ENCODE measurements at places on chromosomes 12 and 14.

DNA sequence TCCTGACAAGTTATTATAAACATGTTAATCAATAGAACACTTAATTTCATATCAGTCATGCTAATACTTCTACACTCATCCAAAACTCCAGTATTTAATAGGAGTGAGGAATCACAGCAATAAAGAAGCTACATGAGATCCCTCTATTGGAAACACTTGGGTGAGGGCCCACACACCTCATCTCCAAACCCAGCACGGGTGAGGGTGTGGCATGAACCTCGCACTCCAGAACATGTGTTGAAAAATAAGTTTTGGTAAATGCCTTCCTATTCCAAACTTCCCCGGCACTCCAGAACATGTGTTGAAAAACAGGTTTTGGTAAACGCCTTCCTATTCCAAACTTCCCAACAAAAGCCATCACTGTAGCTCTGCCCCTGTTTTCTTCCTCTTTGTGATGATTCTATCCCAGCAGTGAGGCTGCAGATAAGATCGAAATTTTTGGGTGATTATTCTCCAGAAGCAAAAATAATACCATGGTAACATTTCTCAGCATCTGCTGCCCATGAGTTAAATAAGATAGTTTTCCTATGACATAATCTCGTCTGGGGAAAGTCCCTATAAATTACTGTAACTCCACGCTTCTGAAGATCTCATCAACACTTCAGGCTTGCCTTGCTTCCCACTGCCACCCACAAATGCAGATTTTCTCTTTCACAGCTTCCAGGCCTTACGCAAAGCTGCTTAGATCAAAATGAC lies 24.4 kb upstream of the PTPRB start:
- DNase-seq, result peak; percentile 25

DNA sequence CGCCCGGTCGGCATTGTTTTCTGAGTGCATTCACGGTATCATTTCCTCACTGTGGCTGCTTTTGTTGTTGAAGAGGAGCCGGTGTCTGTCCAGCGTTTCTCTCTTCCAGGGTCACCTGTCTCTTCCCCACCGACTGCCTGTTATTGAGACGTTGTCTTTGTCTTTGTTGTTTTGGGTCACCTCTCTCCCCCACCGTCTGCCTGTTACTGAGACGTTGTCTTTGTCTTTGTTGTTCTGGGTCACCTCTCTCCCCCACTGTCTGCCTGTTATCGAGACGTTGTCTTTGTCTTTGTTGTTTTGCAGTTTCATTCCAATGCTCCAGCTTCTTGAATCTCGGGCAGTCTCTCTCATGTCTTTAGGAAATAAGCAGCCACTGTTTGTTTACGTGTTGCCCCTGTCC lies 69.9 kb downstream of the DDX51 start:
- no peak for DNase-seq

GRCh38 chr14:50191499-50191898 lies 39.9 kb downstream of the SOS2 start:
- no peak for DNase-seq

DNA sequence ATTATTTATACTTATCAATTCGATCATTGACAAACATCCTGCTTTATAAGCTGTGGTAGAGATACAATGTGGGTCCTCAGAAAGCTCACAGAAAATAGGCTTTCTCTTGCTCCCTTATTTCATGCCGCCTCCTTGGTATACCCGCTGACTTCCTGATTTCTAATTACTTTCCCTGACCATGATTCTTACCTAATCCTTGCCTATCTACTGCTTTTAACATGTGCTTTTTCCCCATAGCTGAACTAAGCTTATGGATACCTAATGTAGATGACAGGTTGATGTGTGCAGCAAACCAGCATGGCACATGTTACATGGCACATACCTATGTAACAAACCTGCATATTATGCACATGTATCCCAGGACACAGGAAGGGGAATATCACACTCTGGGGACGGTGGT lies 65.1 kb downstream of the ITPR2 start:
- no peak for DNase-seq

- DNase-seq, result no peak
Measured at GRCh38 chr14:70018713-70019211, 139.5 kb downstream of the SMOC1 start.

DNA sequence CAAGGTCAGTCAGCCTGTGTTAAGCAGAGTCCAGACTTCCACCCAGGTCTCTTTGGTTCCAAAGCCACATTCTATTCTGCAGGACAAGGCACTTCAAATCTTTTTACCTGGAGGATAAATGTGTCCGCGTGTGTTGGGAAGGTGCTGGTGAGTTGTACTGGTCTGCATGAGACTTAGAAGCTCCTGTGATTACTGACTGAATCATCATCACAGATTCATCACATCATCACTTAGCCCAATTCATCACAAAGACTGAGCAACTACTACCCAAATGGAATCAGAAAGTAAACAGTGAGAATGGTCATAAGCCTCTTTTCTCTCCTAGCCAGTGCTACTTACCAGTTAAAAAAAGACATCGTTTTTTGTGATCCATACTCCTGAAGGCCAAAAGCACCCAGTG lies 5.3 kb downstream of the SLC15A5 start:
- DNase-seq, result no peak

- DNase-seq, result peak; percentile 33
Measured at GRCh38 chr12:117098361-117099217, 627 bp downstream of the TESC start.

- DNase-seq, result peak; percentile 72
Measured at GRCh38 chr12:752695-753610, 574 bp downstream of the WNK1 start.

DNA sequence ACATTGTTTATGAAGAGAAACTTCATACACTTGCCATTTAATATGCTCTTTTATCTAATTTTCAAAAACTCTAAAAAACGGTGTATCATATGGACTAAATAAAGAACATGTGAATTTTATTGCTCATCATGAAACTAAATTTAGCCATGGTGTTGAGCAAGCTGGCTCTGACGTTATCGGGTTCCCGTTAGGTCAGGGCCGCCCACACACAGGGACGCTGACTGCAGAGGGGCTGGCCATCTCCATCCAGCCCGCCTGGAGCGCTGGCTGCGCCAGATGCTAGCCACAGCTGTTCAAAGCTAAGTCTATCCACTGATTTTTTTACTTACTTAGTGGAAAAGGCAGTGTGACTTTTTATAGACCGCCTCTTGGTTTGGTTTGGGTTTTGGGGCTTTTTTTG lies 36.5 kb upstream of the DYNC1H1 start:
- DNase-seq, result no peak

- DNase-seq, result no peak
Measured at GRCh38 chr12:77214136-77214535, 148.8 kb upstream of the E2F7 start.

GRCh38 chr12:113202300-113203075 lies 17.0 kb downstream of the RITA1 start:
- DNase-seq, result no peak

GRCh38 chr14:71163050-71163841 lies 256.0 kb downstream of the PCNX1 start:
- peak; percentile 54 for DNase-seq

DNA sequence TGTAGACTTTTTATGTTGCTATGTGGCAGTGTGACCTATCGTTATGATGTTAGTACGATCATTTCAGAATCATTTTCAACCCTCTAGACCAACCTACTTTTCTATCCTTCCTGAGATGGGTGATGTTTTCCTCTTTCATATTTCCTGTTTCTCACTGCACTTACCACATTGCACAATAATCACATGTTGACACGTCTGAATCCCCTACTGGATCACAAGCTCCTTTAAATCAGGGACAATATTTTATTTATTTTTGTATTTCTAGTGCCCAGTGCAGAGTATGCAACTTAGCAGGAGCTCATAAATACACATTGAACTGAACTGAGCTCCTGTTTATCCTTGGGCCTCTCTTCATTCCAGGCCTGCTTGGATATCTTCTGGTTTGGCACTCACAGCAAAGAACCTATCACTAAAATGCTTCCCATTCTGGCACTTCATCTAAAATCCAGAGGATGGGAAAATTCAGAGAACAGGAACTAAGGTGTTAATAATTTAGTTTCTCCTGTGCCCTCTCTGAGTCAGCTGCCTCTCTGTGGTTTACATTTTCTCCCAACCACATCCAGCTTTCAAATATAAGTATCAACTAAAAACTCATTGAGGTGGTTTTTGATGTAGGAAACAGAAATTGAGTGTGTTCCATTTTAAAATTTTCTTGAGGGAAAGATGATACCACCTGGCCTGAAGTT lies 69.4 kb upstream of the DYRK2 start:
- no peak for DNase-seq

DNA sequence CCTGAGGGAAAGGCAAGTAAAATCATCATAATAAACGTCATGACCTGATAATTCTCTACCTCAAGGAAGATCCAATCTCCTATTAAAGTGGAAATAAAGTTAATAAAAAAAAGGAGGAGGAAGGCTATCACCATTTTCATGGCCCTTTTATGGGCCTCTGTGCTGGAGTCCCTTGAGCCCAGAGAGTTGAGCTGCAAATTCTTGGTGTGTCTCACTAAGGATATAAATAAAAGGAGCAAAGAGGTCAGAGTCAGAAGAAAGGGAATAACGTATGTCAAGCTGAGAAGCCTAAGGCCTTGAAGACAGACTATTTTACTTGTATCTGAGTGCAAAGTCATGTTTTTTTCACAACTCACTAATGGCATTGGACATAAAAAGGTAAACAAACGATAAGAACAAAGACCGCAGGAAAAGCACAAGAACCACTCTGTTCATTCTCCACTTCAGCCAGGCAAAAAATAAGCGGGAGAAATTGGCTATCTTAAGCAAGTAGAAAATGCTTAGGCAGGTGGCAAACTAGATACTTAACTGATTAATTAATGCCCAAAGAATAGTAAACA lies 12.0 kb upstream of the SMIM10L1 start:
- no peak for DNase-seq

GRCh38 chr12:81350309-81350708 lies 272.4 kb downstream of the ACSS3 start:
- no peak for DNase-seq

GRCh38 chr12:120720987-120721801 lies 4.4 kb upstream of the ACADS start:
- DNase-seq, result no peak

DNA sequence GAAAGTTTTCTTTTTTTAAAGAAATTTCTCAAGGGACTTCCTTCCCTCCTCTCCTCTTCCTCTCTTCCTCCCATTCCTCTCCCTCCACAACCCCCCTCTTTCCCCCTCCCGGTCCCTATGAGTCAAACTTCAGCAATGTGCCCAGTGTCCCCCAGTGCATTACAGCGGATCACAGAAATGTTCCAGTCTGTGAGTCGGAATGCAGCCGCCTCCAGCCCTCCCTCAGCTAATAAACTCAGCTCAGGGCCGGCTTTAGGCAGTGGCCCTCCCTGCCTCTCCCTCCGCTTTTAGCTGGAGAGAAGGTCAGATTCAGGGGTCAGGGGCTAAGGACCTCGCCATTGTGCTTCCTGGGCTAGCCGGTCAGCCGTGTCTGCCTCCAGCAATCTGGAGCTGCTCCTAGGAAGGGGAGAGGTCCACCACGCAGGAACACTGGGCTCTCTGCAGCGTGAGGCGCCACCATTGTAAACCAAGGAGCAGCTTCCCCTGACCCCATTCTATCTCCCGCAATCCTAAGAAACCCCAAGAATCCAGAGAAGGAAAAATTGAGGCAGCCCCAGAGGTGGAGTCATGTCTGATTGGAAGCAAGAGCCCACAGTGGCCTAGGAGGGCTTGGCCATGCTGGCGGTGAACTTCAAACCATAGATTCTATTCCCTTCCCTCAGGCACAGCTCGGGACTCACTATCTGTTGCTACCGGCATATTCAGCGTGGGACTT lies 1.1 kb upstream of the HDAC7 start:
- peak; percentile 99 for DNase-seq

- DNase-seq, result no peak
Measured at GRCh38 chr12:76002598-76003354, 28.8 kb downstream of the PHLDA1 start.

DNA sequence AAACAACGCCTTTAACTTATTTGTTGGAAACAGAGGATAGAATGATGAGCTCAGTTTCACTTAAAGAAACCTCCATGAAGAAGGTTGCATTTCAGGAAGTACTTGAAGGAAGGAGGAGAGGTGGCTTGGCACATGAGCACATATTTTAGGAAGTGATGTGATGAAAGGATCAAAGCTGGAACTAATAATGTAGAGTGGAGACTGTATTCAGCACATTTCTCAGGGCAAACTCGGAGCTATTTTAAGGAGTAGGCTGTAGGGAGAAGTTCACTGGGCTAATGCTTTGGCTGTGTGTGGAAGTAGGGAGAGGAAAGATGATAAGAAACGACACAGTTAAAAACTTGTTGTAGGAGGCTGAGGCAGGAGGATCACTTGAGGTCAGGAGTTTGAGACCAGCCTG lies 272.8 kb downstream of the AKAP6 start:
- DNase-seq, result no peak

DNA sequence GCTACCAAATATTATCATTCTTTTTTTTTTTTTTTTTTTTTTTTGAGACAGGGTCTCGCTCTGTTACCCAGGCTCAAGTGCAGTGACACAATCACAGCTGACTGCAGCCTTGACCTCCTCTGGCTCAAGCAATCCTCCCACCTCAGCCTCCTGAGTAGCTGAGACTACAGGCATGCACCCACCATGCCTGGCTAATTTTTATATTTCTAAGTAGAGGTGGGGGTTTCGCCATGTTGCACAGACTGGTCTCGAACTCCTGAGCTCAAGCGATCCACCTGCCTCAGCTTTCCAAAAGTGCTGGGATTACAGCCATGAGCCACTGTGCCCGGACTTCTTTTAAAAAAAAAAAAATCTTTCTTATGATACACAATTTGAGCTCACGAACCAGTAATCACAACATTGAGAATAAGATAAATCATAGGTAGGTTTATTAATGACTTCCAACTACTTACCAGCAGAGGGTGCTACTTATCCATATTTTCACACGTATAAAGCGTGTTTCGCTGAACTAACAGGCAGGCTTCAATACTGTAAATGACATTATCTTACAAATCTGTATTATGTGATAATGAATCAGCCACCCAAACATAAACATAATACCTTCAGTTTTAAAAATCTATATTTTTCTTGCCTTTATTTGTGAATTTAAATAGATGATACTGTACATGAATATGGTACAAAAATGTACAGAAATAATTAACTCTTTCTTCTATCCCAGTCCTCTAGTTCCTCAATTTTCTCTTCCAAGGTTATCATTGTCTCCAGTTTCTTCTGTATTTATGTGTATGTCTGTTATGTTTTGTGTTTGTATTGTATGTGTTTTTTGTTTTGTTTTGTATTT lies 42.5 kb upstream of the BCAT1 start:
- peak; percentile 76 for DNase-seq

Data from ACHN (cell line).